ENCODE measurements at places on chromosomes 1 and 21. TPM values are rescaled to one million over a fixed set of nuclear protein-coding genes. Genes with fewer than 3 reads are reported as not detected.

DNA sequence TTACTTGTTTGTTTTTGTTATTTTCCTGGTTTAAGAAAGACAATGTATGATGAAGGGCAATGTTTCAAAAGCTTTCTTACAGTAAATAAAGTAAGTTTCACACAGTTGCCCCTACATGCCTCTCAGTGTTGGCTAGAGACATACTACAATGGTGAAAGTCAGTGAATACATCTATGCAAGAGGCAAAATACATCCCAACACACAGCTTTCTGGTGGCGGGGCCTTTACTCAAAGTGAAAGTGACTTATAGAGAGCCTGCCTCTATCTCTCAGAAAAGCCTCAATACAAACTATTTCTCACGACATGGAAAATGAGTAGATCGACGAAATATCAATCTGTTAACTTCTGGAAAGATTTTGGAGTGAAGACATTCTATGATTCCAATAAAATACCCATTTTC lies 122.3 kb downstream of the SLC30A10 start:
- no peak for DNase-seq
- H3K36me3 ChIP-seq, result no peaks in the 10 kb centered on the region
- H3K4me1 ChIP-seq, result no peaks in the 10 kb centered on the region
- H3K27ac ChIP-seq, result no peak overlapping the region
- H3K27me3 ChIP-seq, result no peaks in the 10 kb centered on the region
- H3K4me3 ChIP-seq, result no peak overlapping the region

- peaks cover 9% of the 10 kb centered on the region for H3K27me3 ChIP-seq
- H3K4me3 ChIP-seq, result peak overlapping the region; percentile 9
- no peaks in the 10 kb centered on the region for H3K36me3 ChIP-seq
- H3K4me1 ChIP-seq, result peaks cover 13% of the 10 kb centered on the region
Measured at GRCh38 chr21:45372732-45373355, 32.1 kb upstream of the COL18A1 start.

DNA sequence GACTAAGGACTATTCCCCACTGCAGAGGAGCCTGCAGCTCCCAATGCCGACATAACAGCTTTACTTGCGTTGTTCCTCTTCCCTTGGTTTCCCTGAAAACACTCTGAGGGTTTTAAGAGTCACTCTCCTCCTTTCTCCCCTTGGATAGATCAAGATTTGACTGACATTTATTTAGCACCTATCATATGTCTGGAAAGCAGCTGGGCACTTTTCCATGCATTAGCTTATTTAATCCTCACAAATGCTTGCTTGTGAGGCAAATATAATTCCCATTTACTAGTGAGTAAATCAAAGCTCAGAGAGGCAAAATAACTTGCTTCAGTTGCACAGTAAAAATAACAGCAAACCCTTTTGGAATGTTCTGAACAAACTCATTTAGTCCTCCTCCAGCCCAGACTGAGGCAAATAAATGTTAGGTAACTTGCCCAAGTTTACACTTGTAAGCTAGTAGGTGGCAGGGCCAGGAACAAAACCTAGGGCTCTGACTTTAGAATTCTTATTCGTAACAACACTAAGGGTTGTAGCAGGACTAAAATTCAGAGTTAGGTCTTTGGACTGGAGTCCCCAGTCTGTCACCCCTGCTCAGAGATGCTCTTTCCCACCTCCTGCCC lies 81.4 kb downstream of the KCND3 start:
- H3K4me3 ChIP-seq, result no peak overlapping the region
- H3K27me3 ChIP-seq, result peaks cover 5% of the 10 kb centered on the region
- H3K27ac ChIP-seq, result no peak overlapping the region
- H3K36me3 ChIP-seq, result no peaks in the 10 kb centered on the region
- no peak for DNase-seq

GRCh38 chr1:24427545-24427862 lies 11.9 kb downstream of the NIPAL3 start:
- no peaks in the 10 kb centered on the region for H3K4me1 ChIP-seq
- H3K27me3 ChIP-seq, result no peaks in the 10 kb centered on the region
- H3K36me3 ChIP-seq, result peaks cover 9% of the 10 kb centered on the region
- no peak overlapping the region for H3K27ac ChIP-seq

Gene S100A5
- 0.76 TPM for polyA plus RNA-seq

Gene AGRN
- 115 TPM for polyA plus RNA-seq

DNA sequence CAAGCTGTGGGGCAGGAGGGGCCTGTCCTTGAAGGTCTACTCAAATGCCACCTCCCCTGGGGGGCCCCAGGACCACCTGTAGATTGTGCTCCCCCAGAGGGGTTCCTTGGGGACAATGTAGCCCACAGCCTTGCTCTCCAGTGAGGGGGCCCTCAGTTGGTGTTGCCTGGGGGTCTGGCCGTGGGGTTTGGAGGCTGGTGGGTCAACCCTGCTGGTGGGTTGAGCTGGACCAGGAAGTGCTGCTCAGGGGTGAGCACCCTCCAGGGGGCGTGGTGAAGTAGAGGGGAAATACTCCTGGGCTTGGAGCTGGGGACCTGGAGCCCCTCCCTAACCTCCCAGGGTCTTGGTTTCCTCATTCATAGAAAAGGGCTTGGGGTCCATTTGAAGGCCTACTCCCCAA lies 143.6 kb upstream of the WNT4 start:
- no peak overlapping the region for H3K4me3 ChIP-seq
- H3K27me3 ChIP-seq, result peaks cover 14% of the 10 kb centered on the region
- H3K27ac ChIP-seq, result no peak overlapping the region

Gene SPRR3
- 8.3 TPM for polyA plus RNA-seq

Gene NPR1
- polyA plus RNA-seq, result not detected

Gene OR2AK2
- polyA plus RNA-seq, result not detected

Gene BEST4
- polyA plus RNA-seq, result 0.14 TPM

DNA sequence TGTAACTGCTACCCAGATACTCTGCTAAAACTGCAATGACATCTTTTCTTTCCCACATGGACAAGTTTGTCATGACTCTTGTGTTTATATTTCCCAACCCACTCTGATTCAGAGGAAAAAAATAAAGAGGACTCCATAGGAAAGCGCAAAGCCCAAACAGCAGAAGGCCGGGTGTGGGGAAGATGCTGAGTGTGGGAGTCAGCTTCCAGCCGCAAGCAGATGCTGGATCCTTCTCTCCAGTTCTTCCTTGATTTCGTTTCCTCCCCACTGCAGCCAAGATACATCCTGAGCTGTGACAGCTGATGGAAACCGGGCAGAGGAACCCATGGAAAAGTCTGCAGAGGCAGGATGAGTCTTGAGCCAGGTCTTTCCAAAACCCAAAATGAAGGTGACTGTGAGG lies 498.2 kb downstream of the PLPP3 start:
- peaks cover 5% of the 10 kb centered on the region for H3K4me1 ChIP-seq
- H3K27ac ChIP-seq, result no peak overlapping the region
- H3K4me3 ChIP-seq, result no peak overlapping the region
- H3K36me3 ChIP-seq, result no peaks in the 10 kb centered on the region
- DNase-seq, result no peak
- no peaks in the 10 kb centered on the region for H3K27me3 ChIP-seq

- peaks cover 34% of the 10 kb centered on the region for H3K27me3 ChIP-seq
- H3K4me3 ChIP-seq, result no peak overlapping the region
- DNase-seq, result no peak
- H3K27ac ChIP-seq, result no peak overlapping the region
- no peaks in the 10 kb centered on the region for H3K36me3 ChIP-seq
Measured at GRCh38 chr1:13892671-13893325, 192.8 kb downstream of the PRDM2 start.

- H3K27ac ChIP-seq, result no peak overlapping the region
- no peak overlapping the region for H3K4me3 ChIP-seq
- H3K4me1 ChIP-seq, result no peaks in the 10 kb centered on the region
Measured at GRCh38 chr1:63068626-63069025, 253.7 kb upstream of the FOXD3 start.

- no peaks in the 10 kb centered on the region for H3K27me3 ChIP-seq
- no peak overlapping the region for H3K4me3 ChIP-seq
- no peak for DNase-seq
Measured at GRCh38 chr1:168923521-168924136, 182.9 kb upstream of the ATP1B1 start.

Gene MMEL1
- 0.15 TPM for polyA plus RNA-seq

Gene C1orf116
- 38.8 TPM for polyA plus RNA-seq

DNA sequence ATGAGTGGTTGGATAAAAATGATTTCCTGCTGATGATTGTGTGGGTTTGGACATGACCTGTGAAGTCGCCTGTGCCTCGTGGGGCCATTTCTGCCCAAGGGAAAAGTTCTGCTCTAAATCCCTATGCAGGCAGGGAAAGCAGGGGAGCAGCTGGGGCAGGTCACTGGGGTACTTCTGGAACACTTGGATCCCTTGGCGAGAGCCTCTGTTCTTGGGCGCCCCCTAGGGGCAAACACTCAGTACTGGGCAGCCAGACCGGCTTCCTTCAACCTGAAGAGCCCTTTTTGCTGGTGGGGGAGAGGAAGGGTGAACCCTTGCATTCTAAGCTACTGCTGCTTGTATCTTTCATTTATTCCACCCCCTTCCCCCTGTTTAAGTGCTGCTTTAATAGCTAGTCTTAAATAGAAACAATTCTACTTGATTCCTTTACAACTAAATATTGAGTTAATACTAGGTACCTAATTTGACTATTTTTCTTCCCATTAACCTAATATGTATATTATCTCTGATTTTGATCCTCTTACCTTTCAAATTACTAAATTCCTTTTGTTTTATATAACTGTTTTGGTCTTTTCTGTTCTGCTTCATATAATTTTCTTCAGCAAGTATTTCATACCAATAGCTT lies 5.1 kb upstream of the CLEC20A start:
- H3K36me3 ChIP-seq, result no peaks in the 10 kb centered on the region
- H3K4me3 ChIP-seq, result no peak overlapping the region
- peaks cover 5% of the 10 kb centered on the region for H3K4me1 ChIP-seq
- H3K27me3 ChIP-seq, result no peaks in the 10 kb centered on the region
- no peak overlapping the region for H3K27ac ChIP-seq
- peak; percentile 35 for DNase-seq

Gene AZIN2
- polyA plus RNA-seq, result 9.1 TPM

DNA sequence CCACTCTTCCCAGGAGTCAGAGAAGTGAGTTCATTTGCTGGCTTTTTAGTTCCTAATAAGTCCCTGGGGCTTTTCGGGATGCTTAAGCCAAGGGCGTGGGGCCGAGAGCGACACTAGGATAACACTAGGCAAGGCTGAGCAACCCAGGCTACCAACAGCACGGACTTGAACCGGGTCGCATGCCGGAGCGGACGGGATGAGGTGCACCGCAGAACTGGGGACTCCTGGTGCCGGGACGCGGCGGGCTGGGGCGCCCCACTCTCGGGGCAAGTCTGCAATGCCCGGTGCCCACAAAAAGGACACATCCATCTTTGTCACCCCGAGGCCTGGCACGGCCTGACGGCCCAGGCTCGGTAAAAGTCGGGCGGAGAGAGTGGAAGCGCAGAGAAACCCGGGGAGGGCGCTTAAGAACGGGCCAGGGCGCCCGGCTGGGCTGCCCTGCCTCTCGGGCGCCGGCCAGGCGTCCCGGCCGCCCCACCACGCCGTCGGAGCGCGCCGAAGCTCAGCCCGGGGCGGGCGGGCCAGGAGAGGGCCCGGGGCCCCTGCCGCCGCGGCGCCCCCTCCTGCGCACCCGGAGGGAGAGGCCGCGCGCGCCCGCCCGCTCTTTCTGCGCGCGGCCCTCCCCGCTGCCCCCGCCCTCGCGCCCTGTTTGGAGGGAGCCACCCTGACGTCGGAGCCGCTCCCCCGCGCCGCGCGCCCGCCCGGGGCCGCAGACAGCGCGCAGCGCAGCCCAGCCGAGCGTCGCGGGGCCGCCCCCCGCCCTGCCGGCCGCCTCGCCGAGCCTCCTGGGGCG lies at the start of gene NBL1:
Gene NBL1 (plus strand): TSS at position 710 of the 793 bp plus-strand sequence. CDS start 10,720 bp downstream, outside the sequence.
- H3K4me1 ChIP-seq, result peaks cover 61% of the 10 kb centered on the region
- H3K36me3 ChIP-seq, result no peaks in the 10 kb centered on the region
- no peak for DNase-seq
- peak within 1 kb of the TSS; percentile 79 for H3K4me3 ChIP-seq
- H3K27me3 ChIP-seq, result no peaks in the 10 kb centered on the region

- peaks cover 70% of the 10 kb centered on the region for H3K4me1 ChIP-seq
- no peak overlapping the region for H3K27ac ChIP-seq
- DNase-seq, result no peak
- no peak overlapping the region for H3K4me3 ChIP-seq
- H3K27me3 ChIP-seq, result no peaks in the 10 kb centered on the region
- H3K36me3 ChIP-seq, result no peaks in the 10 kb centered on the region
Measured at GRCh38 chr1:159870704-159871103, 8.2 kb upstream of the VSIG8 start.

Gene F5
- polyA plus RNA-seq, result not detected

Gene SERPINC1
- 0.18 TPM for polyA plus RNA-seq

DNA sequence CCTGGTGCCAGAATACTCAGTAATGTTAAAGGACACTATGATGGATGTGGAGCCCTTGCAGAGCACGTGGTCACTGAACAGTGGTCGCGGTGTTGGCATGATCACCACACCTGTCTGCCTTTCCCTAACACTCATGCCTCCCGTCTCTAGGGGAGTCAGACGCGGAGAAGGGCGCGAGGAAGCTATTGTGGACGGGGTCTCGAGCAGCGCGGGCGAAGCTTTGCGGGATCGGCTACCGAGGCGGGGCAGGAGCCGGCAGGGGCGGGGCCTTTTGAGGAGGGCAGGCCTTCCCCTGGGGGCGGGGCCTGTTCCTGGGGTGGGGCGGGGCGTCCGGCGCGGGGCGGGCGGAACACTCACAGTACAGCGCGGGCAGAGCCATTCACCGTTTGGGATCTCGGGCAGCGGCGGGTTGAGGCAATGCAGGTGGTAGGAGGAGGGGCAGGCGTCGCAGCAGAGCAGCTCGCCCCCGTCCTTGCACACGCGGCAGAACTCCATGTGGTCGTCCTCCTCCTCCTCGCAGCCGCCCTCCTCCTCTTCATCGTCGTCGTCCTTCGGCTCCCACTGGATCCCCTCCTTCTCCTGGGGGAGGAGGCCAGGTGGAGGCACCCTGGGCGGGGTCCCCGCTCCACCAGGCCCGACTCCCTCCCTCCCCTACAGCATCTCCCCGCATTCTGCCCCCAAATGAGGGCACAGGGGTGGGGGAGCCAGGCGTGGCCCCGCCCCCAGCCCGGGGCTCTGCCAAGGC lies 31.5 kb downstream of the CHD5 start:
- no peaks in the 10 kb centered on the region for H3K36me3 ChIP-seq
- peaks cover 3% of the 10 kb centered on the region for H3K4me1 ChIP-seq
- peak; percentile 35 for DNase-seq
- peaks cover 18% of the 10 kb centered on the region for H3K27me3 ChIP-seq
- H3K4me3 ChIP-seq, result no peak overlapping the region

Gene DNALI1
- 0.06 TPM for polyA plus RNA-seq

GRCh38 chr1:37994886-37995566 lies 5.2 kb upstream of the SF3A3 start:
- H3K27me3 ChIP-seq, result no peaks in the 10 kb centered on the region
- H3K4me3 ChIP-seq, result peak overlapping the region; percentile 43
- H3K27ac ChIP-seq, result peak overlapping the region; percentile 68

DNA sequence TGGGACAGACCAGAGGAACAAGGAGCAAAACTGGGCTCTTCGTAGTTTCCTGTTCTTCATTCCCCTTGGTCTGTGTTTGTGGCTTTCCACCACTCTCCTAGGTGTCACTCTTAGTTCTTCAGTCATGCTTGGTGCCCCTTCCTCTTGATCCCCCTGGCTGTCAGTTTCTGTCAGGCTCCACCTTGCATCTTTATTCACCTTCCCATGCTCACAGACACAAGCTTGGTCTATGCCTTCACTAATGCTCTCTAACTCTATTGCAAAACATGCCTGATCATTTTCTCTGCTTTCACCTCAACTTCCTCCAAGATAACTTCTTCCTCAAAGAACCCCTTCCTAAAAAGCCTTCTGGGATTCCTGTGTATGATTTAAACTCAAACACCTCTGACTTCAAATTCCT lies 122.9 kb downstream of the GLUL start:
- no peak overlapping the region for H3K4me3 ChIP-seq
- no peaks in the 10 kb centered on the region for H3K36me3 ChIP-seq
- no peak overlapping the region for H3K27ac ChIP-seq
